ENCODE measurements at places on chromosomes 13 and 19.

GRCh38 chr19:10690341-10690781 lies 10.9 kb upstream of the QTRT1 start:
- DNase-seq = no peak

- DNase-seq = no peak
These were observed 318.9 kb upstream of the HTR2A start for GRCh38 chr13:47215736-47216135.

DNA sequence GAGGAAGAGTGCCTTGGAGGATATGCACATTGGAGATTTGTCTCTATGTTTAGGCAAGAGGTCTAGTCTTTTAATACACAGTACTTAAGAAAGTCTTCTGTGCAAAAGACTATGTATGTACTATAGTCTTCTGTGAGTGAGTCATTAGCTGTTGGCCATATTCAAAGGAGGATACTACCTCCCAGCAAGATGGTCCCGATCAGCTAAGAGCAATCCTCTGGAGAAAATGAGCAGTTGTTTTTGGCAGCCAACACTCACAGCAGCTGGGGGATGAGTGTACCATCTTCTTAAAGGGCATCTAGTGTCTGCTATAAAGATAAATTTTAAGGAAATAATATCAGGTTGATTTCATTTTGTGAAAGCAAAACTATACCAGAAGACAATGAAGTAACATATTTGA lies 487.8 kb downstream of the KCTD12 start:
- DNase-seq = no peak

GRCh38 chr13:84263354-84264069 lies 381.2 kb upstream of the SLITRK1 start:
- no peak for DNase-seq

DNA sequence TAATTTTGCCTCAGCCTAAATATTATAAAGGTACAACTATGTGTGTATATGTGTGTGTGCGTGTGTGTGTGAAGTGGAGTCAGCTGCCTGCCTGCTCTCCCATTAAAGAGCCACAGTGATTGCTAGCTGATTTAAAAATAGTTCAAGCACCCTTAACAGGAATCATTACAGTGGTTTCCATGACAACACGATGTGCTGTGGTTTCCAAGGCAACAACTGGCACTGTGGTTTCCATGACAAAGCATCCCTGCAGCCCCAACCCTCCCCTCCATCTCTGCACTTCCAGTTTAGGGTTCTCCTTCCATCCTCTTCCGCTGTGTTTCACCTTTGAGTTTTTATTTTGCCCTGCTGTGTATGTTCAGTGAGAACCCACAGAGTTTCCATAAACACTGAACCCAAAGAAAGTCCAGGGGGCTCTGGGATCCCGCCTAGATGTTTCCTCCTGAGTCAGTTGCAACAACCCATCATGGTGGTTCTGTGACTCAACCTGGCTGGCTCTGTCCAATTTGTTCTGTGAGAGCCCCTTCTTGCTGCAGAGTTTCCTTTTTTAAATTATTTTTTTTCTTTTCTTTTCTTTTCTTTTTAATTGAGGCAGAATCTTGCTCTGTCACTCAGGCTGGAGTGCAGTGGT lies 7.1 kb upstream of the PNMA8A start:
- DNase-seq = no peak

DNA sequence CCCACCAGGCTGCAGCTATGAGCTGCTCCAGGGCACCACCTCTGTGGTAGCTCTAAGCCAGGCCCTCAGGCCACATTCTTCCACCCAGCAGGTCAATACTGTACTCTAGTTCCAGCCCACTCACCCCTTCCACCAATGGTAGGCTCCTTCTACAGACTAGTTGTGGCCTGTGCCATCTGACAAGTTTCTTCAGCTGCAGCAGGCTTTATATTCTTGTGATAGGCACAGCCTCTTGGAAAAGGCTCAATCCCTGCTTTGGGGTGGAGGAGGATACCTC lies 8.5 kb downstream of the MICU2 start:
- DNase-seq = no peak

DNA sequence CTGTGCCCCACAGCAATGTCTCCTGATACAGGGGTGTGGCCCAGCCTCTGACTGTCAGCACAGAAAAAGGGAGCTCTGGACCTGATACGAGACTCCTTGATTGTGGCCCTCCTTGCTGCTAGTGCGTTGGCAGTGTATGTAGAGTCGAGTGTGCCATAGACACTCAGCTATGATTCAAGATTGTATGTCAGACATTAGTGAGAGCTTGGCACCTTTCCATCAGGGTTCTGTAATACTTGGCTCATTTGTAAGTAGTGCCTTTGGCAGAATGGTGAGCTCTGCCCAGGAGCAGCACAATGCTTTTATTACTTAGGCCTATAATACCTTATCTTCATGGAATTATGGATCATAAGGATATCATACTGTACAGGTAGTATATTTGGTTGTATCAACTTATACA lies 83.4 kb downstream of the ATP8A2 start:
- peak; percentile 27 for DNase-seq

GRCh38 chr13:64073203-64073602 lies 2657.6 kb upstream of the PCDH20 start:
- no peak for DNase-seq

DNA sequence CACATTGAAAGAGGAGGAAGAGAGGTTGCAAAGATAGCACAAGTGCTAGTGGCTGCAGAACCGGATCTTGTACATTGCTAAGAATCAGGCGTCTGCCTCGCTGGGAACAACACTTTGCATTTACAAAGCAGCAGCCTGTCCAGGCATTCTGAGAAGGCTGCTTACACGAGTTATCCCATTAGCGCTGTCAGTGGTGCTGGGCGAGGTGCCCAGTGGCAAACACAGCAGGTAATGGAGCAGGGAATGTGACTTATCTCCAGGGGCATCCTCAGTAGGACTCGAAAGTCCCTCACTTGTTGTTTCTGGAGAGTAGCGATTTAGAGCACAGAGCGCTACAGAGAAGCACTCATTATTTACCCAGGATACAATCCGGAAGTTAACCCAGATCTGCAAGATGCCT lies 209.6 kb downstream of the OLFM4 start:
- peak; percentile 38 for DNase-seq

DNA sequence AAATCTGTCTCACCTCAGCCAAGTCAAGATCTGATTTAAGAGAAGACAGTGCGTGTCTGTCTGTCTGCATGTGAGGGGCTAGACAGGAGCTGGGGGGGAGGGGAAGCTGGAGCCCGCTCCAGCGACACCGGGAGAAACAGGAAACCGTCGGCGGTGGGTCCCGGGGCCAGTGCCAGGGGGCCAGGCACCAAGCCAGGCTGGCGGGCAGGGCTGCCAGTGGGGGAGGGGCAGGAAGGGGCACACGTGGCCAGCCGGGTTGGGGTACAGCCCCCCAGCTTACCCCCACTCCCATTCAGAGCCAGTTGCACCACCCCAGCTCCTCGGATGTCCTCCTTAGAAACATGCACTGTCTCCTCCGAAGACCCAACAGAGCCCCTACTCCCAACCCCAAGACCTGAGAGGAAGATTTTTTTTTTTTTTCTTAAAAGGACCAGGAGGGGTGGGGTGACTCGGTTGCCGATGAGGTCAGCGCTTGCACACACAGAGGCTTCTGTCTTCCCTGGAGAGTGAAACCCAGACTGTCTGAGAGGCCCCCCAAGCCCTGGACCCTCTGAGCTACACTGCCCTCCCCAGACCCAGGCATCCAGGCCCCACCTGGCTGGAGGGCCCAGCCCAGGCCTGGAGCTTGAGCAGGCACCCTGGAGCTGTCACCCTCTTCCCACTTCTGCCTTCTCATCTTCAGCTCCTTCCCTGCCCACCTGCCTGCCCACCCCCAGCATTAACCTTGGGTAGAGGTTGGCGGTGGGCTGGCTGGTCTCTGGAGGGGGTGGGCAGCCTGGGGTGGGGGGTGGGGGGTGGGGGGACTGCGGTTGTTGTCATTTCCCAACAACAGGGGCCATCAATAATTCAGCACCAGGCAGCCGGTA lies 4.0 kb downstream of the ERF start:
- no peak for DNase-seq

DNA sequence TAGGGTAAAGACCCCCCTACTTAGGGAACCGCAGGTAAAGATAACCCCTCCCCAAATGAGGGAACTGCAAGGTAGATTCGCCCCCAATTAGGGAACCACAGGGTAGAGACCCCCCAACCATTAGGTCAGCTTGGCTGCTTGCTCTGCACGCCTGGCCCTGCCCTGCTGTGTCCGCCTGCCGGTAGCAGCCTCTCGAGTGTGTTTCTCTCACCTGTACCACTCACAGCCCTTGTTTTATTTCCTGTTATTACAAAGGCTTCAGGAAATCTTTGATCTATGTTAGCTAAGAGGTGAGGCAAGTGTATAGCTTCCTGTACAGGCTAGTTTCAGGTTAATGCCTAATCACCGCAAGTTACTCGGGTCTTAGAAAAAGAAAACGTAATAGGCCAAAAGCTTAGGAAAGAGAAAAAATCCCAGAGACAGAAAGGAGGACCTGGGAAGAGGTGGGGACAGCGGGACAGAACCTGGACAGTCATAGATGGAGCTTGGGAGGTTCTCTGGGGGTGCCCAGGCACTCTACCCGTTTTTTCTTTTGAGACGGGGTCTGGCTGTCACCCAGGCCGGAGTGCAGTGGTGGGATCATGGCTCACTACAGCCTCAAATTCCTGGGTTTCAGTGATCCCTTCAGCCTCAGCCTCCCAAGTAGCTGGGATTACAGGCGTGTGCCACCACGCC lies 23.1 kb upstream of the EIF3G start:
- DNase-seq = no peak

DNA sequence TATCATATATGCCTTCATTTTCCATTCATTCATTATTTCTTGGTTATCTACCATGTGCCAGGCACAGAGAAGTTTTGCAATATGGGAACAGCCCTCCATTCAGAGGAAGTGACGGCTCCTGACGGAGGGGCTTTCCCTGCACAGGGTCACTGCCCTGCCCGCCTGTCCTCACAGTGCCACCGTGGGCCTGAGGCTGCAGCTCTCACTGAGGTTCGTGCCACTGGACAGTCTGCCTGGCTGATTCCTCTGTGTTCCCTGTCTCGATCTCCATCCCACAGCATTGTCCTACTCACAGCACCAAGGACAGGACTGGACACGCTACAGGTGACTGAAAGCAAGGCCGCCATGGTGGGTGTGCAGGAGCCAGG lies 92.7 kb downstream of the TSHZ3 start:
- no peak for DNase-seq

DNA sequence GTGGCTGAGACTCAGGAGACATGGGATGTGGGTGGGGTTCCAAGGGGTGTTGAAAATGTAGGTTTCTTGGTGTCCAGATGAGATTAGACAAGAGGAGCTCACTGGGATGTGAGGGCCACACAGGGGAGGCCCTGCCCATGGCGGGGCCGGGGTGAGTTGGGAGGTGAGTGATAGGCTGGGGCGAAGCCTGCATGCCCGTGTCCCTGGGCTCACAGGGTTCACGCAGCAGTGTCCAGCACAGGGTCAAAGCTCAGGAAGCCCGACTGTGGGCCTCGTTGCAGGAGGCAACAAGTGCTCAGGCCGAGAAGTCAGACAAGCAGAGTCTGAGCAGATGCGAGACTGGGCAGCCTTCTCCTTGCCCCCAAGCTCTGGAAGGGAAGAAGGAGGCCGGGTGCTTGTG lies 27.2 kb downstream of the CCDC8 start:
- DNase-seq = no peak

DNA sequence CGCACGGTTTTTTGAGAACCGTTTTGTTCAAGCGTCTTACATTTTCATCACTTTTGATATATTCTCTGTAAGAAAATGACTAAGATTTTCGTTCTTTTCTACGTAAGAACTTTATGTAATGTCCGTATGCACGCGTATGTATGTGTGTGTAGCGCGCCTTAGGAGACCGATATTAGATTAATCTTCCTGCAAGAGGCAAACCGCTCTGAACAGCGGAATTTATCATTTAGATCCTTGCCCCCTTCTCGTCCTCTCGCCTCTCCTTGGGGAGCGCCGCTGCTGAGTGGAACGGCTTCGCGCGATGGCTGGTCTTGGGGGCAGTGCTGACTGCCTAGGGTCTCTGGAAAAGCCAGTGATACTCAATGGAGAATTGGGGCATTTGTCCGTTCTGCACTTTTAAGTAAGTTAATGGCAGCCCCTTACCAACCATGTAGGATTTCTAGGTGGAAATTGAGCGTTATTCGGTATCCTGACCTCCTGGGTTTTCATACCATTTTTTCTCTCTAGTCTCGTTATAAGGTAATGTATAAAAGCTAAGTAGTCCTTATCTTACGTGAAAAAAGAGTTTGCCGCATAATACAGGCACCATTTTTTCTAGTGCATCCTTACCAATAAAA lies 4.7 kb downstream of the MAB21L1 start:
- DNase-seq = no peak

DNA sequence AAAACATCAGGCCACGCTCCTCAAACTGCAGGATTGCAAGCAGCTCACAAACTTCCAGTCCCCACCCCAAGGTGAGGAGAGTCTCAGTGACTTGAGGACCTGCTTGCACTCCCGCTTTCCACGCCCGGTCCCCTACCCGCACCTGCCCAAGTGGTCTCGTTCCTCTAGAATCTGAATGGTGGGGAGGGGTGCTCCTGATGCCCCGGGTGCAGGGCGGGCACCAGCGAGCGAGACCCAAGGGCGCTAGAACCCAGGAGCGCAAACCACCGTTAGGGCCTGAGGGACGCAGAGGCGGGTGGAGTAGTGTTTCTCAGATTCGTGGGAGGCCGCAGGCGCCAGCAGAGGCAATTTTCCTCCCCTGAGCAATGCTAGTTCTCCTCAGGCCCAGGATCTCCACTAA lies 40.3 kb downstream of the SOX1 start:
- DNase-seq = no peak

GRCh38 chr13:90293793-90294361 lies 1053.6 kb upstream of the MIR17HG start:
- DNase-seq = no peak
